Ovary (tissue), 10 donors: ENCODE measurements at places on chromosomes 7 and 10.

DNA sequence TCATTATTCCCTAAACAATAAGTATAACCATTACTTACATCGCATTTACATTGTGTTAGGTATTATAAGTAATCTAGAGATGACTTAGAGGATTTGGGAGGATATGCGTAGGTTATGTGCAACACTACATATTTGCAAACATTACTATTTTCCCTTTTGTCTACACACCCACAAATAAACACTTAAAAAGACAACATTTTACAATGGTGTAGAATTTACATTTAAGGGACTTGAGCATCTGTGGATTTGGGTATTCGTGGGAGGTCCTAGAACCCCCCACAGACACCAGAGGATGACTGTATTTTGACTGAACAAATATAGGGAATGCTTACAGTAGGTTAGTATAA lies 220.2 kb upstream of the MYO3A start:
- DNase-seq = no peak

GRCh38 chr7:122987463-122987862 lies 8.0 kb downstream of the TAS2R16 start:
- no peak for DNase-seq

- DNase-seq = peak; percentile 91
Measured at GRCh38 chr7:74061840-74062539, 21.6 kb upstream of the LIMK1 start.

- peak; percentile 42 for DNase-seq
Measured at GRCh38 chr10:117373823-117374505, 1.3 kb downstream of the PDZD8 start.

GRCh38 chr7:32518534-32519140 lies 23.3 kb downstream of the AVL9 start:
- no peak for DNase-seq

- DNase-seq = no peak
Measured at GRCh38 chr7:157529768-157530560, 193.2 kb downstream of the DNAJB6 start.

- no peak for DNase-seq
Measured at GRCh38 chr7:2921653-2922347, 77.7 kb upstream of the GNA12 start.

DNA sequence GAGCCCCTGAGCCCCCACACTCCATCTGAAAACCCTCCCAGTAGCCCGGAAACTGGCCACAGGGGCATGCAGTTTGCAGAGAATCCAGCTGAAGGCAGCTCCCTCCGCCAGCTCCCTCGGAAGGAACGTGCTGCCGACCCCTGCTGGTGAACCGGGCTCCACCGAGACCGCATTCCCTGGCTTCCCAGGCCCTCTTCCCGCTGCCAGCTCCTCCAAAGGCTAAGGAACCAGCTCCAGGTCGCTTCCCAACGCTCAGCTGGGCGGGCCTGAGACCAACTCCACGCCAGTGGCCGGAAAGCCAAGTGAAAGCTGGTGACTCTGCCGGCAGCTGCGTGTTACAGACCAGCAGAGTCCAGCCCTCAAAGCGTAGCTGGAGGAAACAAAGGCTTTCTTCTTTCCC lies 35.8 kb downstream of the GPER1 start:
- DNase-seq = peak; percentile 87

- peak; percentile 4 for DNase-seq
Measured at GRCh38 chr10:130017631-130018022, 53.6 kb upstream of the EBF3 start.

DNA sequence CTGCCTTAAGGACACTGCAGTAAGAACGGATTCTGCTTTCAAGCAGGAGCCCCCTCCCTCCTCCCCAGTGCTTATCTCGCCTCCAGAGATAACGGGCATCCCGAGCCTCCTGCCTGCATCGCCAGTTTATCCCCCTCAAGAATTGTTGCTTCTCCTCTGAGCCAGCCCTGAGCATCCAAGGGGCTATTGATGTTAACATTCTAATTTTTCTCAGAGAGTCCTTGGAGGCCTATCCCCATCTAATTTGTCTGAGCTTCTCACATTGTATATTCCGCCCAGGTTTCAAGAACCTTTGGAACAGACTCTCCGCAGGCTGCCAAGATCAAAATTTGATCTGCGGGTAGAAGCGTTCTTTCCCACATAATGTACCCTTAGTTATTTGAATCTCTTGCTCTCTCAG lies 180.0 kb downstream of the GFRA1 start:
- DNase-seq = no peak

- DNase-seq = no peak
Measured at GRCh38 chr7:26081638-26082037, 70.4 kb upstream of the NFE2L3 start.

GRCh38 chr10:63214571-63214970 lies 81.4 kb downstream of the NRBF2 start:
- no peak for DNase-seq

- peak; percentile 60 for DNase-seq
Measured at GRCh38 chr10:73965890-73966768, 31.8 kb upstream of the VCL start.

- DNase-seq = no peak
Measured at GRCh38 chr10:100004805-100005510, 4.8 kb downstream of the DNMBP start.

GRCh38 chr7:6202117-6202516 lies 70.3 kb downstream of the CYTH3 start:
- DNase-seq = no peak

DNA sequence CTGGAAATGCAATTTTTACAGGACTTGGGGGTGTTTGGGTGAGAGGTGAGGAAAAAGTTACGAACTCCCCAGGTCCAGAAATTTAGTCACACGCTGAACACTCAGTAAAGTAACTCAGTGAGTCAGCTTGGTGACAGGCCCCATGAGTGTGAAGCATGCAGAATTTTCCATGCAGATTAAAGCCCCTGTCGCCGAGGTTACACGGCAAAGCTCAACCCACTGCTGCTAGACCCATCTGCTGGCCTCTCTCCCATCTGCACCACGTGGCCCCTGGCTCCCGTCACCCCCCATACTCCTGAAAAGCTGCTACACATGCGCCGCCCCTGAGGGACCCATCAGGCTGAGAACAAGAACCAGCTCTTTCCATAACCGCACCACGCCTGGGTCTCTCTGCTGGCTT lies 7.0 kb upstream of the MMP21 start:
- DNase-seq = no peak

DNA sequence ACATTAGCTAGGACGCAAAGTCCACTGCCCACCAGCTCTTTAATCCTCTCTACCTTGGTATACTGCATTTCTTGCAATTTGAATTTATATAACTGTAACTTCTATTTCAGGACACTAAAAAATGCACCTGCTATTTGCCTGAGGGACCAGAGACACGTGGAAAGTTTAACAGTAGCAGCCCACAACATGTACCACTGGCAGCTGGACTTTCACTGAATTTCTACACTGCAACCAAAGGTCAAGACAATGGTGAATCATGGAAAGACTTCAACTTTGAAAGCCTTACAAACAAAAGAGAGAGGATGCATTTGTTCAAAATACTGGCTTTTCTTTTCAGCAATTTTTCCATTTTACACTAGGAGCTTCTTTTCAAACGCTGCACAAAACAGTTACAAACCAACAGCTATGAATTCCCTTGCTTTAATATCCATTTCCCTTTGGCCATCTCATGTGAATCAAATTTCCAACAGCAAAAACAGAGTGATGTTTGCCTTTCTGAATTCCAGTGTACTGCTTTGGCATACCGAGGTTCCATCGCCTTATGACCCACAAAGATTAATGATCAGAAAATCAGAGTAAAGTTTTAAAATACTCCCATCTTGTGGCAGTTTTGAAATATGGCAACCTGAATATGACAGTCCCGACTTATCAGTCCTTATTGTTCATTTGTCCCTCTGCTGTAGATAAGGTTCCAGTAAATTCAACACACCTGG lies 29.9 kb upstream of the HNRNPH3 start:
- DNase-seq = no peak

GRCh38 chr7:33075818-33076518 lies 13.4 kb upstream of the NT5C3A start:
- no peak for DNase-seq

- DNase-seq = no peak
Measured at GRCh38 chr7:140983802-140984201, 30.9 kb downstream of the MRPS33 start.

DNA sequence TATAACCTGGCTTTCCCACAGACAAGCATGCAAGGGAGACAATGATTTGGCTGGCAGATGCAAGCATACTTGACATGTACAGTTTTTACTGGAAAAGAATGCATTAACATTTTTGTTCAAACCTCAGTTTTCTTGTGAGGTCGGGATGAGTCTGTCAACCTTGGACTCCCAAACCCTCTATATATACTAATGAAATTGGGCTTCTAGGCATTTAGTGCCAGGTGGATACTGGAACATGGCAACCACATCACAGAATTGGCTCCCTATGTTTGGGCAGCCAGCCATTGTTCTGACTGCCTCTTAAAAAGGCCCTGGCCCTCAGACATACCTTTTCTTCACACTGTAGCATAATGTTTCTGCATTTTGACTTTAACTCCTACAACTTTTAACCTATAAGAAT lies 39.1 kb downstream of the CDK6 start:
- DNase-seq = no peak

- no peak for DNase-seq
Measured at GRCh38 chr7:152025937-152026890, 740 bp downstream of the GALNT11 start.

DNA sequence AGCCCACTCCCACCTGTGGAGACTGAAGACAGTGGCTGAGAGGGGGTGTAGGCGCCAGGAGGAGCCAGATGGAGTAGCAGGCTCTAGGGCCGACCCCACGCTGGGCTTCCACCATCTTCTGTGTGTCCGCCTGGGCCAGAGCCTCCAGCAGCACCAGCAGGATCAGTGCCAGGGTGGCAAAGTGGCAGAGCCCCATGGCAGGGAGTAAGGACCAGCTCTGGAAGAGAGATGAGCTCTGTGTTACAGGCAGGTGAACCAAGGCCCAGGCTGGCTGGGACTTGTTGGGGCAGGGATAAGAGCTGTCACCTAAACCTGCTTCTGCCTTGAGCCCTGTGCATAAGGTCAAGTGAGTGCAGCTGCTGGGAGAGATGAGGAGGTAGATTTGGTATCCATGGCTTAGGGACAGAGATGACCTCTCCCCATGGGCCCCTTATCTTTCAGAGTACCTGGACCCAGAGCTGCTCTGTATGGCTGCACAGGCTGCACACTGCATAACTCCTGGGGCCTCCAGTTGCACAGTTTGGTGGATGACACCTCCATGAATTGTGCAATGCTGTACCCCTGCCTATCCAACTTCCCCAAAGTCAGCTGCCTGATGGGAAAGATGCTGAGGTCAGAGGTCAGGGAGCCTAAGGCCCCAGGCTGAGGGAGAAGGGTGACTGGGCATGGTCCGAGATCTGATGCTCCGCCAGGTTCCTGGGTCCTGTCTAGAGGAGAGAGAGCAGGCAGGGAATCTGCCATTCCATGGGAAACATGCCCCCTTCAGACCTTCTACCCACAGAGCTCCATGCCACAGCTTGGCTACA lies 7.4 kb upstream of the SAMD8 start:
- DNase-seq = no peak

DNA sequence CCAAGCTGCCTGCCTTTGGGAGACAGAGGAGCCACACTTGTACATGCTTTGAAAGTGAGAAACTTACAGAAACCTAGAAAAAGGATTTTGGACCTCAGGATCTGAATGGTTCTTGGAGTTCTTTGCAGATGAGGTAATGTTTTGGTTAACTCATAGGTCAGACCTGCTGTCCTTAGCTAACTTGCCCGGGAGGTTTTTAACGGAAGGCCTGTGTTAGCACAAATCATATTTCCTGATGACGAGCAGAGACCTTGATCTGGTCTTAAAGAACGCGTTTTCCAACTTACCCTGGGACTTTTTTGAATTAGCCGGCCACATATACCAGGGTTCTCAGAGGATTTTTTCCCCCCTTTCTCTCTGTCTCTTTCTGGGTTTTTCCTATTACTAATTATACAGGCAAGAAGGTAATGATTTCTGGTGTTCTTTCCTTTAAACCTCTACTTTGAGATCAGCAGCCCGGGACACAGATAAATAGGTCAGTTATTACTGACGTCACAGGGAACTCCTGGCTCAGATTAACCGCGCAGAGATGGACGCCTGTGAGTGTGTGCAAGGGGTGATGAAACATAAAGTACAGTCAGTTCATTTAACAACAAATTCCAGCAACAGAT lies 101.7 kb upstream of the KLF6 start:
- DNase-seq = peak; percentile 37

DNA sequence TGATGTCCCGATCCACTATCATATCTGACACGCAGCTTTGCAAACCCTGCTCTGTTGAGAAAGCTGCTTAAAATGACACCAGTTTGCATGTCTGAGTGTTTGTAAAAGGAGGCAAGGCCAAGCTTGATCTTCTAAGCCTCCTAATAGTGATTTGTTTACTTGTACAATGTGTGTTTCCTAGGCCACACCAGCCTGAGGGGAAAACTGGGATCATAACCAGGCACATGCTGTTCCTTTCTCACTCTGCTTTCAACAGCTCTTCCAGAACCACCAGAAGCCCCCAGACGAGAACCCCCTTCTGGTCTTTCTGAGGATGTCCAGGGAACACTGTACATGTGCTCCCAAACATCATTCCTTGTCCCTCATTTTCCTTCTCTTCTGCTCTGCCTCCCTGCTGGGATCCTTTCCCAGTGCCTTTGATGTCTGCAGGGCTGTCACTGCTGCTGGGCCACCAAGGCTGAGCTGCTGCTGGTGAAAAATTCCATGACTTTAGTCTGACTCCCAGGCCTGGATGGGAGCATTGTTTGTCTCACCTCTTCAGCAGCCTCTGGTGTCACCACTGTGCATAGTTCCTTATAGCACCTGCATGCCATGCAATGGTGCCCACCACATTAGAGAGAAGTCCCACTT lies 4.0 kb upstream of the LGI1 start:
- DNase-seq = no peak

DNA sequence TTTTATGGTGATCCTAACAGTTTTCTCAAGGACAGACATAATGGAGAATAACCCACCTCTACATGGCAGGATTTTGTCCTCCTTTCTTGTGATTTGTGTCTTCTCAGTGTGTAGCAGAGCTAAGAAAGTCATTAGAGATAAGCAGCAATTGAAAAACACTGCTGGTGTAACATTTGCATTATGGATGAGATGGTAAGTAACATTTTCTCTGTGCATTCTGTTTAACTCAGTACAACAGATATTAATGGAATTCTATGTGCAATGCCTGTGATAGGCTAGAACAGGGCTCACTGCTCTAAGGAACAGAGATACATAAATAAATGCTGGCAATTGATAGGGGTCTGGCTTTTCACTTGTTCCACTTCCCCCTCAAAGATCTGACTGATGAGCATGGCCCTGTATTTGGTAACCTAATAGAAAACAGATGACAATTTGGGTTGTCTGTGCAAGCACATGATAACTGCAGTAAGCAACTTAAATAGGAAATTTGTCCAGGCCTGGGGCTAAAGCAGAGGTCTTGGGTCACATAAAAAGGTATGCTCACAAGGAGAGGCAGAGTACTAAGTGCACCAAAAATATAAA lies 560.3 kb upstream of the POM121L12 start:
- no peak for DNase-seq

GRCh38 chr7:18941207-18941606 lies 176.2 kb downstream of the TWIST1 start:
- no peak for DNase-seq
